Activated CD8-positive, alpha-beta memory T cell treated with anti-CD3 and anti-CD28 coated beads, Interleukin-2, amount 50 U/mL, for 48 hours (primary cell): ENCODE measurements at places on chromosomes 5 and 9.

DNA sequence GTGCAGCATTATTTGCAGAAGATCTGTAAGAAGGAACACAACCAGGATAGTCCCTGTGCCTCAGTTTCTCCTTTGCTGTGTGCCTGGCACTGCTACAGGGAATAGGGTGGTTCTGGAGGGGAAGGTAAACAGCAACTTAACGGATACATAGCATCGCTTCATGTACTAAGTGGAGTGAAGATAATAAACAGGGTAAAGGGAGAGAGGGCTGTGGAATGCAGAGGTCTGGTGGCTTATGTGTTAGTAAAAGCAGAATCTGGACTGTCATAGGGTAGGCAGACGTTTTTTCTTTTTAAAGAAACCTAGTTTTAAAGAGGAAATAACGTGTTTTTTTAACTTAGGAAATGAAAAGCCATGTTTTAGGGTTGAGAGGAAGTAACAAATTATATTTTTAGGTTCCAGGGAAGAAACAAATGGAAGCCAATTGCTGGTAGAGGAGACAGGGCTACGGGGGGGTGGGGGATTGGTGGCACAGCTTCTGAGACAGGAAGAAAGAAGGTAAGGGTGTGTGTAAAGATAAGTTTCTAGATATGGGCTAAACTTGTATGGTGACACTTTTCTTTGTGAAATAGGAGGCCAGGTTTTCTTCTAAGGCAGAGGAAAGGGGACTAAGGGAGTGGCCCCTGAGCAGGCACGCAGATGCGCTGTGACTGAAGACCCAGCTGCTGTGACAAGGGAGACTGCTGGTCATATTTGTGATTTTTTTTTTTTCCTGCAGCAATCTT lies 1.3 kb downstream of the GNG10 start:
- DNase-seq: no peak

GRCh38 chr5:99000876-99001275 lies 72.1 kb upstream of the CHD1 start:
- DNase-seq: no peak

- no peak for DNase-seq
Observed at GRCh38 chr9:16618524-16618923, 251.9 kb downstream of the BNC2 start.

GRCh38 chr9:91405343-91406077 lies 18.1 kb downstream of the NFIL3 start:
- no peak for DNase-seq

DNA sequence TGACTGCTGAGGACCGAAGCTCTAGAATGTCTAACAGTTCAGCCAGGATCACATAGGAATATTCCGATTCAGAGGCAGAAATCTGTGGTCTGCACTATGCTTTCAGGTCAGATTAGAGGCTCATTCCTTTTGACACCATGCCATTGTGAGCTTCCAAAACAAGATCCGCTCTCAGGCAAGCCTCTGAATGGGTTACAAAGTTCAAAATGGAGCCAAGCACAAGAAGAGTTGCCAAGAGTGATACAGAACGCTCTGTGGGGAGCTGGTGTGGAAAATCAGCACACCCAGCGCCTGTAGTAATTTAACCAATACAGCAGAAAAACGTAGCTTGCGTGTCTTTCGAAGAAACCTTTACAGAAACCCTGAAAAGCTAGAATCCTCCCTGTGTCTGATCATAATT lies 33.3 kb upstream of the FAT2 start:
- no peak for DNase-seq
